Nucleus accumbens (tissue), 56 donors: ENCODE measurements at places on chromosomes 3 and 15.

GRCh38 chr15:79881254-79881653 is 15.6 kb downstream of the MTHFS start:
- no peak for DNase-seq

DNA sequence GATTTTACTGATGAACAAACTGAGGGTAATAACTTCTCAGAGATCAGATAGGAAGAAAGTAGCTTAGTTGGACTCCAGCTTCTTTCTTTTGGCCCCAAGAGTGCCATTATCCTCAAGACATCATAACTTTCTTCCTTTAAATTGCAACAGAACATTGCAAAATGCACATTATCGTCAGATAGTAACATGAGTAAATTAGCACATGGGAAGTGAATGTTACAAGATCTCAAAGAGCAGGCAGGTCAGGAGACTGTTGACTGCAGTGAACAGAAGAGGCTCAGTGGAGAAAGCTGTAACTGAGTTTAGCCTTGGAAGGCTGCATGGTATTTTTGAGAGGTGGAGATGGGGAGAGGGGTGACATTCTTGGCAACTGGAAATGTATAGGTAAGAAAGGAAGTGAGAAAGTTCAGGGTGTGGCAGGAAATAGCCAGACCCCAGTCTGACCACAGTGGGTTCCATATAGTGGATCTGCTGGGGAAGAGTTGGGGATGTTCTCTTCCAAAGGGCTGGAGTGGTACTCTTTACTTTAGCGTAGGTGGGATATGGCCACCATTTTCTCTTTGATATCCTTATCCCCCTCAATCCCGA is 307.7 kb downstream of the RPLP1 start:
- no peak for DNase-seq

DNA sequence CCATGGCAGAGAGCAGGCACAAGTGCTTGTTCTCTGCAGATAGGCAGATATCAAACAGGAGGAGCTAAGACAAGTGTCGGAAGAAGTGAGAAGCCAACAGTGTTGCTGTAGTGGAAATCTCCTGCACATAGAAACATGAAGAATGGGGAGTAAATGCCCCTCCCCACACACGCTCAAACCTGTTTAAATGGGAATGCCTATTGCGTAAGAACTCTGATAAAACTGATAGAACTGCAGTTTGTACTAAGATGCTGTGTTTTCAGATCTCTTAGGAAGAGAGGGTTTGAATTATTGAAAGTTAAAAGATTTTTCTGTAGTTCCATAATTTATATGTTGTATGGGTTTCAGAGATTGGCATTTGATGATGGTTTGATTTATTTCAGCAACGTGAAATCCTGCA is 19.6 kb downstream of the EIF2AK4 start:
- no peak for DNase-seq

DNA sequence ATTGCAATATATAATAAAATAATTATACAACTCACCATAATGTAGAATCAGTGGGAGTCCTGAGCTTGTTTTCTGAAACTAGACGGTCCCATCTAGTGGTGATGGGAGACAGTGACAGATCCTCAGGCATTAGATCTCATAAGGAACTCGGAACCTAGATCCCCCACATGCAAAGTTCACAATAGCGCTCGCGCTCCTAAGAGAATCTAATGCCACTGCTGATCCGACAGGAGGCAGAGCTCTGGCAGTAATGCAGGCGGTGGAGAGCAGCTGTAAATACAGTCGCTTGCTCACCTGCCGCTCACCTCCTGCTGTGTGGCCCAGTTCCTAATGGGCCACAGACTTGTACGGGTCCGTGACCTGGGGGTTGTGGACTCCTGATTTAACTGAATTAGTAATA is 87.8 kb downstream of the P3H2 start:
- no peak for DNase-seq

DNA sequence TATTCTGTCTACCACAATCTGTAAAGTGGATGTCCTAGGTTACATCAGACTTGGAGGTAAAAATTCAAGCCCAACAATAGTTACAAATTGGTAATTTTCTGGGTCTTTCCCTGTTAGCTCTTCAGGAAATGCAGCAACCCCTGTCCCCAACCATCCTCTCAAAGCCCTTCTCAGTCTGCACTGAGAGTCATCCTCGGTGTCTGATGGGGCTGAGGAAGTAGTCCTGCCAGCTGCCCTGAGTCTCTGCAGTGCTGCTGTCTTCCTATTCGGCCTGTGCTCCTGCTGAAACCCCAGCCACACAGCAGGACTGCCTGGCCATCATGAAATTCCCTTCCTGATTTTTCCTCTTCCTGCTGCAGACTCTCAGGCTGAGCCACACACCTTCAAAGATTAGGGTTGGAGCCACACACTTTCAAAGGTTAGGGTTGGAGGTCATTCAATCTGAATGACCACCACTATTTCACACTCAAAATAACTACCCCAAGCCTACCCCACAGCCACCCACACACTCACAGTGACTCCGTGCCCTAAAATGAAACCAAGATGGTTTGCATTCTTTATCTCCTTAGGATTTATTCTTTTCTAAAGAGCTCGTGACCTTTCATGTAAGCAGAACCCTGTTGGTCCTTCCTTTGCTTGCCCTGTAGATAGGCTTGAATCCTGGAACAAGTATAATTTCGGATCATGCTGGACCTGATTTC is 17.6 kb downstream of the TRIM42 start:
- DNase-seq = no peak

DNA sequence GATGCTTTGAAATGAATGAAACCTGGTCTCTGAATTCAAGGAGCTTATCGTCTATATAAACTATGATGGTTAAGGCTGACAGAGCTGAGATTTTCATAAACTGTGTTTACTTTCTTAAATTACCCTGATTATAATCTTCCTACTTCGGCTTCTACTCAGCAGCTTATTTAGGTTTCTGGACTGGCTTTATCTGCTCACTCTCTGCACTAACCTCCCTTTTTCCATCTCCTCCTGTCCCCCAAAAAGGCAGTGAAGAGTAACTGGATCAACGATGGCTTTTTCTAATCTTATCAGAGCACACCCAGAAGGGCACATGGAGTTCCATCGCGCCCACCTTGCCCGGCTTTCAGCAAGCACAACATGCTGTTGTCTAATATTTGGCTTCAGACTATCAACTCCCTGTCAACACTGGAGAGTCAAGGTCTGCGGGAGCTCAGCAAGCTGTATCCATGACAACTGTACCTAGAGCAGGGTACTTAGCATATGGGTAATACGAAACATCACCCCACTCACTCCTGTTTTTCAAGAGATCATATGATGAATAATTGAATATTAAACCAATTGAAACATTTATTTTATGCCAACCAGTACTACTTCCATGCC is 417.3 kb downstream of the GABRB3 start:
- no peak for DNase-seq

DNA sequence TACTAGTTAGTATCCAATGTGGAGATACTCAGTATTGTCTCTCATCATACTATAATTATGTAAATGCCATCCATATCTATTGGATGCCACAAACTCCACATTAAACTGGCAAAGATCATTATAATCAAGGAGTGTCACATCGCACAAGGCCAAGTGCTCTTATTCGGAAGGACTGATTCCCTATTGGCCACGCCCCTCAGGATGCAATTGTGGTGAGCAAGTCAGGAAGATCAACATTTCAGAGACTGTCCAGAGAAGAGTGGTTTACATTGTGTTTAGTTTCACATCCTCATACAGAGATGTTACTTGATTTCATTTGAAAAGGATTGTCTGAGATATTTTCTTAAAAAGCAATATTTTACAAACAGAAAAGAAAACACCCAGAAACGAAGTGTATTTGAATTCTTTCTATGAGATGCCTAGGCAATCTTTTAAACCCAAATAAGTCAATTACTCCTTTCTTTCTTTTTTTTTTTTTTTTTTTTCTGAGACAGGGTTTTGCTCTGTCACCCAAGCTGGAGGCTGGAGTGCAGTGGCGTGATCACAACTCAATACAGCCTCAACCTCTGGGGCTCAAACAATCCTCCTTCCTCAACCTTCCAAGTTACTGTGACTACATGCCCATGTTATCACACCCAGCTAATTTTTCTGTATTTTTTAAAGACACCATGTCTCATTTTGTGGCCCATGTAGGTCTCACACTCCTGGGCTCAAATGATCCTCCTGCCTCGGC is 369.1 kb downstream of the RBMS3 start:
- DNase-seq = no peak

GRCh38 chr3:89245612-89246011 is 138.2 kb downstream of the EPHA3 start:
- DNase-seq = no peak

DNA sequence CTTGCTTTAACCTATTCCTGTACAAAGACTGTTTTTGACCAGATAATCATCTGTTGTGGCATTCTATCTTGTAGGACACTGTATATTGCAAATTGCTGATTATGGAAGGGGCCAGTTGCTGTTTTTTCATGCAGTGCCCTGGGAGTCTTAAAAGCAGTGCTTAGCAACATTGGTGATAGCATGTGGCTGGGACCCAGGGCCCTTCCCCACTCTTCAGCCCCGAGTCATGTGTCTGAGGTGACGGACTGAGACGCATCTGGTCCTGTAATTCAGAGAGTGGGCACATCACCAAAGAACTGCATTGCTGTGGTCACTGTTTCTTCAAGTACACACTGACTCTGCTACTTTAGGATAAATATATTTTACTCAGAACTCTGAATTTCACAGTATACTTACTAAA is 63.4 kb downstream of the SNRK start:
- no peak for DNase-seq
